Activated T-cell treated with anti-CD3 and anti-CD28 coated beads, Interleukin-2, amount 50 U/mL, for 48 hours (primary cell): ENCODE measurements at places on chromosomes 6 and 20.

DNA sequence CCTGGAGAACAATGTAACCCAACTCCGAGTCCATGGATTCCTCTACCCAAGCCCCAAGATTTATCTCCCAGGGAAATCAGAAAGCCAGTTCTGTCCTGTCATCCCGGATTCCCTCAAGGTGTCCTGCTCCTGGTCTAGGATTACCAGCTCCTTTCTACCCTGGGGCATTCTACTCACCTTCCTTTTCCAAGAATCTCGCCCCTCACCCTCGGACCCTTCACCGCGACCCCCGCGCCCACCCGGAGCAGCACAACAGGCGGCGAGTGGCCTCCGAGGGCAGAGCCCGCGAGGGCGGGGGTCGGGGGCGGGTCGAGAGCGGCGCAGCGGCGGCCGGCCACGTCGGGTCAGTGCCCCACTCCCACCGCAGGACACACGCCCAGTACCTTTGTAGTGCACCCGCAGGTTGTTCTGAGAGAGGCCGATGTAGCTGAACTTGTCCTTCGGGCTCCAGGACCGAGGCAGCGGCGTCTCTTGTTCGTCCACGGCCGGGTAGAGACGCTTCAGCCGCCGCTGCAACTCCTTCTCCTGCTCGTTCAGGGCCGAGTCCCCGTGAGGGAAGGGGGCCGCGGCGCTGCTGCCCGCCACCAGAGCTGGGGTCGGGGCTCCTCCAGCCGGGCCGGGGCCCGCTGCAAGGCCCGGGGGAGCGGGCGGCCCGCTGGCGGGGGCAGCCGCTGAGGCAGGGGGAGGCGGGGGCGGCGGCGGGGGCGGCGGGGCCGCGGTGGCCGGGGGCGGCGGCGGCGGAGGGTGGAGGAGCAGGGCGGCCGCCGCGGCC, 897 bp downstream of the RANBP9 start:
- peak; percentile 65 for DNase-seq

DNA sequence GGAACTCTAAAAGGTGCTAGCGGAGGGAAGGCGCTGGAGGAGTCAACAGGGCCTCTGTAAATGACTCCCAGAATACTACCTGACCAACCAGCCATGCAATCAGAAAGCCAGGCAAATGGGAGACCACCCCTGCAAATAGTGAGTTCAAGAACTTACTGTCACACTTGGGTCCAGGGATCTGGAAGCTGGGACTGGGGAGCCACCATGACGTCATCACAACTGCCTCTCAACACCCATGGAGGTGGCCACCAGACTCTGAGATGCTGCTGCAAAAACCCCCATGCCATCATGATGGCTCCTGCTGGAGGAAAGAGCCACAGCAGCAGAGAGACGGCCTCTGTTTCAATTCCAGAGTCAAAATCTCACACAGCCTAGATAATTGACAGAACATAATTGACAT, 8.5 kb upstream of the PDYN start:
- no peak for DNase-seq

DNA sequence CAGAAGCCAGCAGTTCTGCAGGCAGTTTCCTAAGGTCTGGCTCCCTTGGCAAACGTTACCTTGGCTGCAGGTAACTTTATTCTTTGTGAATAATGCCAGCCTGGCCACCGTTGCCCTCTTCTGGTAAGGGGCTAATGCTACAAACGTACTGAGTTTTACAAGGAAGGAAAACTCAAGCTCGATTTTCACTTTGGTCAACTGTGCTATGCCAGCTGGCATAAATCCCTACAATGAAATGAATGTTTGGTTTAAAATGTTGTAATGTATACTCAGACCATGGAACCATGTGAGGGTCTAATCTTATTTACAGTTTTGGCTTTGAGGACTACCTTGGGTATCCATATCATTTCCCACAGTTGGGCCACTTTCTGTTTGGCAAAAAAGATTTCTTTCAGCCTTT, 101.4 kb downstream of the SLX4IP start:
- DNase-seq: no peak

GRCh38 chr6:139904158-139904533, 529.7 kb upstream of the CITED2 start:
- no peak for DNase-seq

DNA sequence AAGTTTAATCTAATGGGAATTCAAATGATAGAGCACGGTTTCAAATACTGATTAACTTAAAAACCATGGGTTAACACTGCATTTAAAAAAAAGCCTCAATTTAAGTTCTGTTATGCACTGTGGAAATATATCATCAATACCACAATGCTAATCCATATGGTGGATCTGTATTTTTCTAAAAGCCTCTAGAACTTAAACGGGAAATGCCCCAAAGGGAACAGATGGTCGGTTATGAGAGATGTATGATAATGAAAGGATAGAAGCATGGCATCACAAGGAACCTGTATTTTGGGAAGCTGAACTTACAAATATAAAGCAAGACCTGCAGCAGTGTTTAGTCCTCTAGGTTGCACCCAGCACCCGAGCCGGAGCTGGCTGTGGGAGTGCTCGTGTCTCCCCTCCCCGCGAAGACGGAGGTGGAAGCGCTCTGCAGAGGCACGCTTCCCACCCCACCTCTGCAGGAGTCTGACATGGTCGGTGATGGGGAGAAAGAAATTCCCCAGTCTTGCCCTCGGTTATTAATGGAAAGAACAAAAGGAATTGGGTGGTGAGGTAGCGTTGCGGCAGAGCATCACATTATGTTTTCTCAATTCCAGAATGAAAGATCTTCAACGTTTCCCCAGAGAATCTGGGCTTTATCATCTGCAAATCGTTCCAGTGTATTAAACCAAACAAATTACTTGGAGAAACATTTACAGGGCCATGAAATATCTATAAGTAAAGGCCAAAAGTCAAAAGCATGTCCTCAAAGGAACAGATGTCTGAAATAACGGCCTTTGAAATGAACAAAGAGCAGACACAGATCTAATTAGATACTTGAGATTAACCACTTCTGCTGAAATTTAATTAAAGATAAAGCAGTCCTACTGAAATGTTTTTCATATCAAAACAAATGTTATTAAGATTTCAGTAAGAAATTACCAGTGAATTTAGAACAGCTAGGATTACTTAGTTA, 103.1 kb upstream of the POPDC3 start:
- no peak for DNase-seq

GRCh38 chr6:144666781-144667180, 381.6 kb downstream of the UTRN start:
- no peak for DNase-seq

- peak; percentile 11 for DNase-seq
These were observed 49.9 kb downstream of the PPP1R16B start for GRCh38 chr20:38855356-38855755.

DNA sequence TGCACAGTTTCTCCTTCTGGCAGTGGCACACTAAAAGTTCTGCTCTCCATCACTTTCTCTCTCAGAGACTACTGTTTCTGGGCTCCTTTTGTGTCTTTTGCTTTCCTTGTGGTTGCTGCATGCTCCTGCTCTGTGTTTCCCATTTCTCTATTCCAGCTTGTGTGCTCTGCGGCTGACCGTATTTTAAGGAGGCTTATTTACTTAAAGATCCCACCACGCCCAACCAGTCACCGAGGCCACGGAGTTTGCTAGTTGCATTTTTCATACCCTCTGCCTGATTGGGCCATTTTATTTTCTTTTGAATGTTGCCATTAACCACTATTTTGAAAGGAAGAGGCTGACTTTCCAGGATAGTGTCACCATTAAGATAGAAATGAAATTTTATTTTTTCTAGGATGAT, 626.4 kb upstream of the MMS22L start:
- DNase-seq: no peak

GRCh38 chr20:49578436-49578835, 10.5 kb upstream of the PTGIS start:
- no peak for DNase-seq

GRCh38 chr6:169800668-169801395, 49.4 kb downstream of the ERMARD start:
- DNase-seq: no peak

DNA sequence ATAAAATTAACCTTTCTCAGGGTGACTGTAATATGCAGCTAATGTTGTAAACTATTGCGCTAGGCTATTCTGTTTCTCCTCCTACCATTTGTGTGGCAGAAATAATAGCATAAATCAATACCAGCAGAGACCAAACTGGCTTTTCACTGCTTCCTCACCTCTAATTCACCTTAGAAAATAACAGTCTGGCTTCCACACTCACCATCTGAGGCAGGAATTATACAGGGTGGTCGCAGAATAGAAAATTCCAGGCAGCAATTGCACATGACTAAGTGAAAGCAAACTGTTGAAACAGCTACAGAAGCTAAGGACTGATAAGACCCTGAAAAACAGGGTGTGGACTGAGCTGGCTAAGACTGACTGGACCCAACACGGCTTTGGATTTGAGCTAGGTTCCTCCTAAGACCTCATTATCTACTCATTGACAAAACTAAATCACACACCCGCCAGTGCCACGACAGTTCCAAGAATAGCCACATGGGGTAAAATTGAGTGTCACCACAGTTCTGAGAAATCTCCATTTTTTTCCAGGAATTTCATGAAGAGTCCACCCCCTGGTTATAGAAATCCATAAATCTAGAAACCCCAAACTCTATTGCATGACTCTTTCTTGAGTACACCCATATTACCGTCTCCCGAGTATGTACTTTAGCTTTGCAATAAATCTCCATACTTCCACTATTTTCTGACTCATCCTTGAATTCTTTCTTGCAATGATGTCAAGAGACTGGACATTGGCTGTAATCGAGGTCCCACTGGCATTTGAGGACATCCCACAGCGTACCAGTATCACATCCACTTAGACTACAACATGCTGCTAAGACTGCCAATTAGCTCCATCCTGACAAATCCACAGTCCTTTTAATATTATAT, 60.9 kb upstream of the KCNQ5 start:
- DNase-seq: no peak

DNA sequence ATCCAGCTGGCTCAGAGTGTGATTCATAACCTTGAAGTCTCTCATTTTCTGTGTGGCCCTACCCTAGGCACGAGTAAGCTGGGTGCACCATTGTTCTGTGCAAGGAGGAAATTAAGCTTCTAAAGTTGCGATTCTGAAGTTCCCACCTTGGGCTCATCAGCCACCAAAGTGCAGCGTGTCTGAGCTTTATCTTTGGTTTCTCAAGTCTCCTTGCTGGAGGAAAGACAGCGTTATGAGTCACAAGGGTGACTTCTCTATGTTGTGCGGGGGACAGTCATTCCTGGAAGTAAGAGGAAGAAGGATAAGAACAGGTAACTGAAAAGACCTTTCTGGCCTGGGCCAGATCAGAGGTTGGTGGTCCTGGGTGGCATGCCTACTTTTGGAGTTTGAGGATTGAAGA, 16.8 kb downstream of the MRAP2 start:
- no peak for DNase-seq

DNA sequence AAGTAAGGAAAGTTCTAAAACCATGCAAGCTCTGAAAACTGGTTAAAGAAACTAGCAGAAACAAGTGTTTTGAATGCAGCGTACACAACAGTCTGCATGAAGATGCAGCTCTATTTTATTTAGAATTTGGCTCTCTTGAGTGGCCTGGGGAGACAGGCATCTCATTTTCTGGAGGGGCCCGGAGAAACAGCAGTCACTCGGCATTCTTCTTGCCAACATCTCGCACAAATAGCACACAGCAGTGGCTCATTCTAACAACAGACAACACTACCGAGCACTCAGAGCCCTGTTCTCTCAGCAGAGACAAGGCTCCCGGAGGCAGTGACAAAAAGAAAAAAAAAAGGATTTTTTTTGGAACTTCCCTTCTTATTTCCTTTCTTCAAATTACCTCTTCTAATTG, 108.5 kb upstream of the STMND1 start:
- no peak for DNase-seq

GRCh38 chr6:99151634-99152346, 197.7 kb downstream of the FAXC start:
- DNase-seq: peak; percentile 71

GRCh38 chr20:54204063-54204462, 3.8 kb upstream of the PFDN4 start:
- no peak for DNase-seq
